ENCODE measurements at places on chromosomes 11 and 22.

DNA sequence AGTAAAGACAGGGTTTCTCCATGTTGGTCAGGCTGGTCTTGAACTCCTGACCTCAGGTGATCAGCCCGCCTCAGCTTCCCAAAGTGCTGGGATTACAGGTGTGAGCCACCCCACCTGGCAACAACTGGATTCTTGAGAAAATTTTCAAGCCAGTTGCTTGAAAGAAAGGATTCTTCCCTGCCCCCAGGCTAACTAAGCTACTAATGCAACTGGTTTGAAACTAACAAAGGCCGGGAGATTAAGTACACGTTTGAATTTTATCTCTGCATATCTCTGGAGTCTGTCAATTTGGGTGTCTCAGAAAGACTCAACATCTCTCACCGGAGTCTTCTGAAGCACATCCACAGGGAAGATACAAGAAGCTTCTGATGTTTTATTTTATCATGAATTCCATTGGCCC lies 10.7 kb upstream of the ETS1 start:
- no peak for DNase-seq

GRCh38 chr11:119726585-119727522 lies 2.1 kb downstream of the NECTIN1 start:
- no peak for DNase-seq

DNA sequence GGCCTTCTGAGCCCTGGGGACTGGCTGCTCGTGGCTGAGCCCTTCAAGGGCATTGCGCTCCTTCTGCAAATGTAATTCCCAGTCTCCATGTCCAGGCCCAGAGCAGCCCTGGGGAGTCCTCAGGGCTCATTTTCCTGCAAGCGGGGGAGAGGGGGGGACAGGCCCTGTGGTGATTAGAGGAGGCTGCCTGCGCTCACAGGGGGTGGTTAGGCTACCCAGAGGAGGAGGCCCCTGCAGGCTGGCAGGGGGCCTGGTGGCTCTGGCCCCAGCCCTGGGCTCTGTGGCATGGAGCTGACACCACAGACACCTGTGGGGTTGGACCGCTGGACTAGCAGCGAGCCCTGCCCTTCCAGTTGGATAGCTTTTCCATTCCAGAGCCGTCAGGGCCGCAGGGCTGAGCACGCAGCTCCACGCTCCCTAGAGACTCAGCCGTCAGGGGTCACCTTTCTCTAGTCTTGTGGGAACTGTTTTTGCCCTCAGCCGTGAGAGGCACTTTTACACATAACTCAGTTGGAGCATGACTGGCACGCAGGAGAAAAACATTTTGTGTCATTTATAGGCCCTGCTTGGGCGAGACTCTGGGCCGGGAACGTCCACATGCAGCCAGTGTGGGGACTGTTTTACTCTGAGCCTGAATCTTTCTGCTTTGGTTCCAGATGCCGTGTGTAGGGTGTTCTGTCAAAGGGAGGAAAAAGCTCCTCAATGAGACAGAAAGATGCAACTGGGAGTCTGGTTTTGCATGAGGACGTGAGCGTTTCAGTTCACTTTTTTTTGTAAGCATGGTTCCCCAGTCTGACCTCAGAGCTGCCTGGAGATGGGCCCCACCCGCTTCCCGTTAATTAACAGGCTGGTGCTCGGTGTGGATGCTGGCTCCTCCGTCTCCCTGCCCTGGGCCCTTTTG lies 58.1 kb downstream of the LRP5 start:
- no peak for DNase-seq

DNA sequence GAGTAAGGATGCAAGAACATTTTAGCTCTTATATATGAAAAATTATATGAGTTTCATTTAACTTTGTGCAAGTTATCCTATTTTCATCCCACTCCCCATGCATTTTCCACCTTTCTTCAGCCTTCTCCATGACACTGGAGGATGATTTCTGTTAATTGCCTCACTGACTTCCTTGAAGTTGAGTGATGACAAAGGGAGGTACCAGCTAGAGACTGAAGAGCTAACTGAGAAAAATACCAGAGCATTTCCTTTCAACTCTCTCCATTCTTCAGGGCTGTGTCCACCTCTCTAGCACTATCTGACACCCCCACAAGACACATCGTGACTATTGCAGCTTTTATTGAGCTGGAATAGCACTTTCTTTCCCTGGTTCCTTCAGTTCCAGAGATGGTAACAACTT lies 711.6 kb upstream of the LRRC4C start:
- no peak for DNase-seq

DNA sequence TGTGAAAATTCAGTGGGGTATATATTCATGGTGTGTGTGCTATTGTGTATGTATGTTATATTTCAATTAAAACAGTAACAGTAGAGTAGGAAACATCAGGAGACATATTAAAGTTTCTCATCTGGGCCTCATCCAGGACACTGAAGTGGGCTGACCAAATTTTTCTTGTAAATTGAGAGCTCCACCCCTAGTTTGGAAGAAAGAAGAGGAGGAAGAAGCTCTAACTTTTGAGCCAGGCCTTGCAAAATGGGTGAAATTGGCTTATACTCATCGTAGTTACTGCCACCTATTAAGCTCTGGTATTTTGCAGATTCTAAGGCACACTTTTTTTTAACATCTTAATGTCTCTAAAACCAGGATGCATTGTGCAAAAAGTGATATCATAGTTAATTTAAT lies 33.7 kb downstream of the TSPAN18 start:
- no peak for DNase-seq

DNA sequence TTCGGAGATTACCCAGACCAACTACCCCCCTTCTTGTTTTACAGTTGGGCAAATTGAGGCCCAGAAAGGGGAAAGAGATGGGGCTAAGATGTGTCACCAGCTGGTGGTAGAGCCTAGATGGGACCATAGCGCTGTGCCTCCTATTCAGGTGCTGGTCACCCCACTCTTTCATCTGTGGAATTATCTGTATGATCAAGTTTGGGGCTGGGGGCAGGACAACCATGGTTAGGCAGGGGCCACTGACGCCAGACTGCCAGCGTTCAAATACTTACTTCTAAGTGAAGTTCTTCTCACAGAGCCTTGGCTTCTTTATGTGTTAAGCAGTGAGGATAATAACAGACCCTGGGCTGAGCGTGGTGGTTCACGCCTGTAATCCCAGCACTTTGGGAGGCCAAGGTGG lies 55.9 kb downstream of the IGLL1 start:
- DNase-seq: no peak

DNA sequence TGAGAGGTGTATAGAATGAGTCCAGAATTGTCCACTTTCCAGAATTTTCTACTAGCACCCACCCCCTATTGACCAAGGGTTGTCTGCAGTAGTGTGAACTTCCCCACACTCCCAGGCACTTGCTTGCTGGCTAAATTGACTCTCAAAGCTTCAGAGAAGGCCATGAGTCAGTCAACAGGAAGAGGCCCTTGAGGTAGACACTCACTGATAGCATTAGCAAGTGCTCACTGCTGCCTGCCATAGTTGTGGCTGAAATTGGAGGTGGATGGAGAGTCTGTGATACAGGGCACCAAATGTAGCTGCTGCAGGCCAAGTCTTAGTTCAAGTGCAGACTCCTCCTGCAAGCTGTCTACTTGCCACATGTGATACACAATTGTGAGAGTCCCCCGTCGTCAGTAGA lies 156.8 kb downstream of the SPON1 start:
- no peak for DNase-seq

GRCh38 chr11:43952401-43953342 lies 10.2 kb downstream of the C11orf96 start:
- DNase-seq: no peak

- peak; percentile 34 for DNase-seq
Measured at GRCh38 chr11:108733479-108734116, 68.7 kb downstream of the DDX10 start.

GRCh38 chr22:26169315-26170111 lies at the start of gene SEZ6L:
Gene SEZ6L (plus strand): TSS chr22:26169462. CDS start chr22:26169670, 208 bp downstream.
- no peak for DNase-seq

GRCh38 chr11:103453915-103454709 lies 344.9 kb downstream of the DYNC2H1 start:
- no peak for DNase-seq

GRCh38 chr11:64268025-64268892 lies 16.2 kb downstream of the BAD start:
- no peak for DNase-seq

DNA sequence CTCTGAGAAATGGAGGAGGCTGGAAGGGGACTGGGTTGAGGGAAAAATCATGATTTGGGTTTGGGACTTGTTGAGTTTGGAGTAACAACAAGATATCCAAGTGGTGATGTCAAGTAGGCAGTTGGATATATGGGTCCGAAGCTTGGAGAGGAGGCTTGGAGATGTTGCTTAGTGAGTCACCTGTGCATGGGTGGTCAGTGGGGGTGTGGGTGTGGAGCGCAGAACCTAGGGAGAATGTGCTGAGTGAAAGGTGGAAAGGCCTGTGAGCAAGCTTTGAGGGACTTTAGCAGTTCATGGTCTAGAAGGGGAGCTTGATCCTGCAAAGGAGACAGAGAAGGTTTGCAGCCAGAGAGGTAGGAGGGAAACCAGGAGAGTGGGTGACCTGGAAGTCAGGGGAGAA lies 38.2 kb downstream of the PRDM11 start:
- DNase-seq: no peak

GRCh38 chr11:44347538-44347937 lies 37.6 kb upstream of the ALX4 start:
- DNase-seq: no peak

DNA sequence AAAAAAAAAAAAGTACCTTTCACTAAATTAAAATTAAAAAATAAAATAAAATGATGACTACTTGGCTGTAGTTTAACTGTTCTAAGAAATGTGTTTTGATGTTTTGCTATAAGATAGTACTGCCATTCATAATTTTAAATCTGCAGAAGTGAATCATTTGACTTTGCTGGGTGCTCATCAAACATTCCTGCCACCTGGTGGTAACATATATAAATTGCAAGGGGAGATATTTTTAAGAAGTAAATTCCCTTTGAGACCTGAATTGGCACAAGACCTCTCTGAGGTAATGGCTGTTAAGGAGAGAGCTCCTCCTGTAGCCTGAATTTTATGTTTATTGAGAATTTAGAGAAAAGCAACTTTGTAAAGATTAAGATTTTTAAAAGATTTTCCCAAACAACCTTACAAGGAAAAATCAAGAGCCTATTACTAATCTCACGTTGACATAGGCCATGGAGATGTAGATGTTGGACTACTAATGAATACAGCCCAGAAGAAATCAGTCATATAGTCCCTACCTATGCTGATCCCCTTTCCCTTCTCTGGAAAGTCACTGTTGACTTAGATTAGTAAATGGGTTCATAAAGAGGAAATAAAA lies 11.9 kb upstream of the NARS2 start:
- no peak for DNase-seq

DNA sequence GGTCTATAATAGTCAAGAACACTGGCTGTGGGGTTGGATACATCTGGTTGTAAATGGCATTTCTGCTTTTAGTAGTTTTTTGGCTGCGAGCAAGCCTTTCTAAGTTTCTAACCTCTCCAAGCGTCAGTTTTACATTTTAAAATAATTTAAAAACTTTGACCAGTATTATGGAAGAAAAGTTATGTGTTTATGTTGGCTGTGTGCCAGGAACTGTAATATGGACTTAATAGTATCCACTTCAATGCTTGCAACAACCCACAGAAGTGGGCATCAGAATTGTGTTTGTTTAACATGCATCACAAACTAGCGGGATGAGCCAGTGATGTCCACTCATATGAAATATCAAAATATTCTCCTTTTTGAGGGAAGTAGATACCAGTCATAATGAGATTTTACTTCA lies 844.2 kb downstream of the JRKL start:
- no peak for DNase-seq

GRCh38 chr22:44130076-44130711 lies 50.5 kb upstream of the PARVG start:
- no peak for DNase-seq

DNA sequence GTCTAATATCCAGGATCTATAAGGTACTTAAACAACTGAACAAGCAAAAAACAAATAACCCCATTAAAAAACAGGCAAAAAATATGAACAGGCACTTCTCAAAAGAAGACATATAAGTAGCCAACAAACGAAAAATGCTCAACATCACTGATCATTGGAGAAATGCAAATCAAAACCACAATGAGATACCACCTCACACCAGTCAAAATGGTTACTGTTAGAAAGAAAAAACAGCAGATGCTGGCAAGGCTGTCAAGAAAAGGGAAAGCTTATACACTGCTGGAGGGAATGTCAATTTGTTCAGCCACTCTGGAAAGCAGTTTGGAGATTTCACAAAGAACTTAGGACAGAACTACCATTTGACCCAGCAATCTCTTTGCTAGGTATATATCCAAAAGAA lies 30.6 kb upstream of the NOX4 start:
- DNase-seq: no peak

DNA sequence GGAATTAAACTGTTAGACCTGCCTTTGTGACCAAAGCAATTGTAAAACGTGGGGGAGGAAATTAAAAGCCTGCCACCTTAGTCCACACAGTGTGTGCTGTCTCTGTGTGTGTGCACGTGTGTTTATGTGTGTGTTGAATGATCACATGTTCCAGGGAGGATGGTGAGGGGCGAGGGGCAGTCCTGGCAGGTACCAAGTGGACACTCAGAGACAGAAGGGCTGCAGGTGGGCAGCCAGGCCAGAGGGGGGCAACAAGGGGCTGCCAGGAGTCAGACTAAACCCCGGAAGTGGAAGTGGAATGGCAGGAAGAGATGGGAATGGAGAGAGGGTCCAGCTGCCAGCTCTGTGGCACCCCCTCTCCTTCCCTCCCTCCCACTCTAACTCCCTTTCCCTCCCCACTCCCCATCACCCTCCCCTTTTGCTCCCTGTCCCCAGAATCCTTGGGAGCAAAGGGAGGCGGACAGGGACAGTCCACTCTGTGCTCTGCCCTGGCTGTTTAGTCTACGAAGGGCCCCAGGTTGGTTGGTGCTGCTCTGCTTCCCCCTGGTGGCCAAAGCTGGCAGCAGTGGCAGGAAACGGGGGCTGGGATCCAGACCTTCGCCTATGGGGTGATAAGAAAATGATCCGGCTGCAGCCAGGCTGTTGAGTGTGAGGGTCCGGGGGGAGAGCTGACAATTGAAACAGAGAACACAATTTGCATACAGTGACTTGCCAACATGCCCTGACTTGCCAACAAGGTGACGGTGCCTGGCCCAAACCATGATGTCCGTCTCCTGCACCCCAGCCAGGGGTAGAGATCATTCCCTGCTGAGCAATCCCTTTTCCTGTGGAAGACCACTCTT lies 24.4 kb downstream of the P2RY2 start:
- DNase-seq: peak; percentile 52

DNA sequence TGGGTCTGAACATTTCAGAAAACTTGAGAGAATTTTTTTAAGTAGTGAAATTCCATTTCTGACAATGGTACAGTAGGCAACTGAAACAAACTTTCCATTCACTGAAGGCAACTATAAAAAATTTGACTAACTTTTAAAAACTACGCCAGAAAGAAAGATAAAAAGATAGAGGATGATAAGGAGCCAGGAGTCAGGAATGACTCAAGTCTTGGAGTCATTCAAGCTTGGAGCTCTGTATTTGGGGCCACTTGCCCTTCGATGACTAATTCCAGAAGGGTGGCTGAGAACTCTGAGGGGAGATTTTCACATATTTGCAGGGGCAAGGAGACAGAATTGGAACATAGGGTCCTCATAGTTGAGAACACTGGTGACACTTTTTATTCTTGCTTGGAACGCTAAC lies 1083.2 kb upstream of the CNTN5 start:
- DNase-seq: no peak

GRCh38 chr11:78876676-78877075 lies 302.0 kb upstream of the NARS2 start:
- DNase-seq: no peak

Measured in glomerular endothelial cell (primary cell).